ENCODE measurements at places on chromosomes 13 and 19.

- no peak for DNase-seq
Observed at GRCh38 chr19:15101479-15102082, 5.6 kb upstream of the SYDE1 start.

GRCh38 chr19:50515168-50515561, 1.5 kb upstream of the ASPDH start:
- DNase-seq, result no peak

DNA sequence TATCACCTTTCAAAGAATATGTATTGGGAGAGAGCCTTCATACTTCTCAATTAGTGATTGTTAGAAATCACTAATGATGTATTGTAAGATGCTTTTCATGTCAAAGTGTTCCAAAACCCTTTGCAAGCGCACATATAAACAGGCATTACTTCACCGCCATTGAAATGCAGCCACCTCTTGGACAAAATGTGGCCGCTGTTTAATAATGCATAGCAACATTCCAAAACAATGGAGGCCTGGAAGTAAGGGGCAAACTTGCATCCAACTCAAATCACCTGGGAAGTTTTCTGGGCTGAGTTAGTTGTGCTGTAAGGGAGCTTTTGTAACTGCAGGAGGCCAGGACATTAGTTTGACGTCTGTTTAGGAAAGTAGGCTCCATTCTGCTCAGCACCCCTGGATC, 438.1 kb downstream of the FGF9 start:
- DNase-seq, result no peak

- DNase-seq, result no peak
Observed at GRCh38 chr19:756236-756635, 5.3 kb downstream of the MISP start.

DNA sequence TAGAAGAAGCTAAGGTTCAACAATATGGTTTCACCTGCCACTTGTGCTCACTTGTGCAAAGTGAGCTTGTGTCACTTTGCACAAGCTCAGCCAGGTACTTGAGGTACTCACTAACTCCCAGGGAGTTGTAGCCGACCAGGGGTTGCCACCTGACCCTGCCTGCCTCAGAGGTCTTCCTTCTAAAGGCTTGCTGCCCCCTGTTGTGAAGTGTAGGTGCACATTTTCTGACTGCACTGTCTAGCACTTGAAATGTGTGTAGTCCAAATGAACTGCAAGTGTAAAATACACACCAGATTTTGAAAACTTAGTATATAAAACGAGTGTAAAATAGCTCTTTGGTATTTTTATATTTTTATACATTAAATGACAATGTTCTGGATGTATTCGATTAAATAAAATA, 230.8 kb downstream of the DLEU7 start:
- DNase-seq, result no peak

GRCh38 chr19:7497292-7497691, 8.5 kb upstream of the PEX11G start:
- no peak for DNase-seq

- DNase-seq, result no peak
Observed at GRCh38 chr19:8150178-8150865, 930 bp upstream of the FBN3 start.

- DNase-seq, result no peak
Observed at GRCh38 chr19:29018542-29018941, 194.4 kb downstream of the UQCRFS1 start.

DNA sequence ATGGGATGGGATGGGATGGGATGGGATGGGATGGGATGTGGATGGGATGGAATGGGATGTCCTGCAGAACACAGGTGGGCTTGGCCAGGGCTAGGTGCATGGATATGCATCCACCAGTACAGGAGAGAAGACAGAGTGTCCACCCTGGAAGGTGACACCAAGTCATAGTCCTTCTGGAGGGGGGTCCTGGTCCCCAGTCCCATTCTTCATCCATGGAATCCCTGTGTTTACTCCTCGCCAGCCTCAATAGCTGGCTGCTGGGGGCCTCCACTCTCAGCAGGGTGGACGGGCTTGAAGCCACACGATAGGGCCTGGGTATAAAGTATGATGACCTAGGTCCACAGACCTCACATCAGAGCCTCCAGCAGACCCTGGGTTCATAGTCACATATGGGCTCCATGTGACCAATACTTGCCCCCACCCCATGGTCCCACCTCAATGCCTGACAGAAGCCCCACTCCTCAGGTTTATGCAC, 40.1 kb downstream of the RFX2 start:
- no peak for DNase-seq

- DNase-seq, result peak; percentile 10
Observed at GRCh38 chr13:21637296-21637695, 33.3 kb upstream of the MICU2 start.

- no peak for DNase-seq
Observed at GRCh38 chr13:70736622-70737317, 628.5 kb upstream of the KLHL1 start.

GRCh38 chr19:10412257-10412977, 7.9 kb upstream of the PDE4A start:
- no peak for DNase-seq

DNA sequence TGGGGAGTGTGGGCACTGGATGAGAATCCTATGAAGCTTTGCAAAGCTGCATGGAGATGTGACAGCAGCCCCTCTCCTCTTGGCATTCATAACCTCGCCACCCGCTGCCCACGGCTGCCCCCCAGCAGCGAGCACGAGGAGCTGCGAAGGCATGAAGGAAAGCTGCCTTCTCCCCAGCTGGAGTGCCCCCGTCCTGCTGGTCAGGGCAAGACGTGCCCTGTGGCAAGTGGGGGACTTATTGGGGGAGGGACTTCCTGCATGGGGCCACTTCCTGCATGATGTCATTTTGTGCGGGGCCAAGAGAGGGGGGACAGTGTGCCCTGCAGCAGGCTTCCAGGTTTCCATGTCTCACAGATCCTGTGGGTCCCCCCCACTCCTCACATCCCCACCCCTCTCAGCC, 85.9 kb downstream of the TSHZ3 start:
- DNase-seq, result no peak

GRCh38 chr13:23928985-23929384, 31.7 kb upstream of the C1QTNF9B start:
- DNase-seq, result no peak
